Stimulated activated CD8-positive, alpha-beta memory T cell treated with anti-CD3 and anti-CD28 coated beads, Interleukin-2, amount 100 ng/mL, for 1 hour (primary cell): ENCODE measurements at places on chromosomes 16 and 17.

DNA sequence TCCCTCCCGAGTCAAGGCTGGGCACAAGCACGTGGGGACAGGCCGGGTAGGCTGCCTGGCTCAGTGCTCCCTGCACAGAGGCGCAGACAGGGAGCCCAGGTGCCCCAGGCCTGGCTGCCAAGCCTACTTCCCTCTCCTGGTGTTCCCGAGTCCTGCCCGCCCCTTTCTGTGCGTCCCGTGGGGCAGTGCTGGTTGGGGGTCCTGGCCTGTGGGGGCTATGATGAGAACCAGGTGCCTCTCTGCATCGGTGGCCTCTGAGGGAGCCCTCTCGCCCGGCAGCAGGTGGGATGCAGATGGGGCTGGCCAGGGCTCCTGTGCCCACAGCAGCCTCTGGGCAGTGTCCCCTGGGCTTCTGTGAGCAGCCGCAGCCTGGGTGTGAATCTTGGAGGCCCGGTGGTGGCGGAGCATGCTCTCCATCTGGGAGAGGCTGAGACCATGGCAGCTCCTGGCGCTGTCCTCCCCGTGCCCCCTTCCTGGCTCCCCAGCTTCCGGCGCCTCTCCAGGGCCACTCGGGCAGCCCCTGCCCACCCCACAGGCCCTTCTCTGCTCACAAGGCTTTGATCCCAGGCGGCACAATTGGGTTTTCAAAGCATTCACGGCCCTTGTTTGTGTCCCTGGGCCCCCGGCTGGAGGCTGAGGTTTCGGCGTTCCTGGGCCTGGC is 7.2 kb downstream of the CENPX start:
- DNase-seq: no peak

GRCh38 chr17:71164561-71164960 is 956.3 kb upstream of the SOX9 start:
- no peak for DNase-seq

DNA sequence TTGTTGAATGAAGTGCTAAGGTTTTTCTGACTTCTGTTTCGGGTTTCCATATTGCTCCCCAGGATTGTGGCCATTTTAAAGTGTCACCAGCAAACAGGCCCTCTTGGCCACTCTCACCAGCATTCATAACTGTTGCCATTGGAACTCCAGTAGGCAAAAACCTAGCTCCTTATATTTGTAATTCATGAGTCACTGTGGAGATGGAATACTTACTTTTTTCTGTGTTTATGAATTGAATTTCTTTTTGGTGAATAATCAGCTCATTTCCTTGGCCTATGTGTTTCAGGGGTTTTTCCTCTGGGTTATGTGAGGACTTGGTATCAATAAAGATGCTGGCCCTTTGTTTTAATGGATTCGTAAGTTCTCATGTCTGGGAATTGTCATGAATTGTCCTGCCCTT is 255.1 kb downstream of the SNX29 start:
- DNase-seq: no peak

DNA sequence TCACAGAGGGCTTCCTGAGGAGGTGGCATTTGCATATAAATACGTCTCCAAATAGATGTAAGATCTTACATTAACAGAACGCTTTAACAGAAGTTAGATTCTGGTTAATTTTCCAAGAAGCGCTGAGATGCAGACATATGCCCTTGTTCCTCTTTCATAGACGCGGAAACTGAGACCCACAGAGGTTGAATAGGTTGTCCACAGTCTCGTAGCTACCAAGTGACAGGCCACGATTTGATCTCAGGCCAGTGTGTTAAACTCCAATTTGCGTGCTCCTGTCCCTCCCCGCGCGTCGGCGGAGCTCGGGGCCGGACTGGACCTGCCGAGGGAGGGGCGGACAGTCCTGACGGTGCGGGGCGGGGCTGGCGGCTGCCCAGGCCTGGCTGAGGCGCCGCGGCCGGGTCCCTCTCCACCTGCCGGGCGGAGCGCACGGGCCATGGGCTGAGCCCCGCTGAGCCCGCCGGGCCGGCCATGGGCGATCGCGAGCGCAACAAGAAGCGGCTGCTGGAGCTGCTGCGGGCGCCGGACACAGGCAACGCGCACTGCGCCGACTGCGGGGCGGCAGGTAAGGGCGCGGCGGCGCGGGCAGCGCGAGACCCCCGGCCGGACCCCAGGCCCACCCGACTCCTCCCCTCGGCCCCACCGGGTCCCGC is at the start of gene ADAP2:
Gene ADAP2 (plus strand): TSS at position 402 of the 653 bp plus-strand sequence. CDS start 70 bp downstream, at position 472.
- no peak for DNase-seq

DNA sequence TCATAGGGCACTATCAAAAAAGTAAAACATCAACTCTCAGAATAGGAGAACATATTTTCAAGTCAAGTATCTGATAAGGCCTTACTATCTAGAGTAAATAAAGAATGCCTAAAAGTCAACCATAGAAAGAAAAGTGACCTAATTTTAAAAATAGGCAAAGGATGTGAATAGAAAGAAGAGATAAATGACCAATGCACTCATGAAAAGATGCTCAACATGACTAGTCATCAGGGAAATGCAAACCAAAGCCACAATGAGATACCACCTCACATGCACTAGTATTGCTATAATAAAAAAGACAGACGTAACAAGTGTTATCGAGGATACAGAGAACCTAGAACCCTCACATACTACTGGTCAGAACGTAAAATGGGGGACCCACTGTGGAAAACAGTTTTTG is 90.8 kb downstream of the DYNLRB2 start:
- DNase-seq: no peak
